ENCODE measurements at places on chromosomes 4 and X.

DNA sequence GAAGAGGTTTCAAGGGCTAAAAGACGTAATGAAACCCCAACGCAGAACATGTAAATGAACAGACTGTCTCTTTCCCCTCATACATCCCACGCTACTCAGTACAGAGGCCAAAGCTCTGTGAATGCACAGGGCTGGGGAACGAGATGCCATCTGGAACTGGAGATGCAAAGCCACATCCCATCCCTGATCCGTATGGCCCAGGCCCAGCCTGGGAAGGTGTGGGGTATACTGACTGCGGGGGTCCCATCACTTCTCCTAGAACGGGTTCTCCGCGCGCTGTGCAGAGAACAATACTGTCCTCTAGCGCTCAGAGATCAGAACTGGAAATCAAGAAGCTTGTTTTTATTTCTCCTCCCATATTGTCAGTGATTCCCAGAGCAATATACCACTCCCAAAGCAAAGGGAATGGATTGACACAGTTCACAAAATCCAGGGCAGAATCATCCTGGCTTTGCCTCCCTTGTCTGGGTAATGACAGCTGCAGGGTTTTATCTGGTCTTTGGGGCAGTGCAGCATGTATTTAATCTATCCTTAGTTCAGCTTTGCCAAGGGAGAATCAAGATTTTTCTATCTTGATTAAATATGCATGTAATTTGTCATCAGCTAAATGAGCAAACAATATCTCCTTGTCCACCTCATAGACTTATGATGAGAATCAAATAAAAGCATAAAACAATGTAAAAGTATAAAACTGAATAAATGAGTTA, 47.3 kb upstream of the TLR3 start:
- peak; percentile 45 for DNase-seq

DNA sequence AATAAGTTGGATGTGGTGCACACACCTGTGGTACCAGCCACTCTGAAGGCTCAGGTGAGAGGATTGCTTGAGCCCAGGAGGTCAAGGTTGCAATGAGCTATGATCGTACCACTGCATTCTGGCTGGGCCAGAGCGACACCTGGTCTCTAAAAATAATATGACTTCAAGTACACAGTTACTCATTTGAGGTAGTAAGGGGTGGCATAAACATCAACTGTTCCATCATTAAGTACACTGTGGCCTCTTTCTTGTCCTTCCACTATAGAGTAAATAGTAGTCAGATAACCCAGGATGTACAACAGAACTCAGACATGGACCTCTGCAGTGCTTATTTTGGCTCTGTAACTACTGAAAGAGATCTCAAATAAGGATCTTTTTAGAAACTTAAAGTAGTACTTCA, 10.6 kb downstream of the FAM9B start:
- no peak for DNase-seq

GRCh38 chr4:100880011-100880410, 362.2 kb upstream of the EMCN start:
- DNase-seq = no peak

DNA sequence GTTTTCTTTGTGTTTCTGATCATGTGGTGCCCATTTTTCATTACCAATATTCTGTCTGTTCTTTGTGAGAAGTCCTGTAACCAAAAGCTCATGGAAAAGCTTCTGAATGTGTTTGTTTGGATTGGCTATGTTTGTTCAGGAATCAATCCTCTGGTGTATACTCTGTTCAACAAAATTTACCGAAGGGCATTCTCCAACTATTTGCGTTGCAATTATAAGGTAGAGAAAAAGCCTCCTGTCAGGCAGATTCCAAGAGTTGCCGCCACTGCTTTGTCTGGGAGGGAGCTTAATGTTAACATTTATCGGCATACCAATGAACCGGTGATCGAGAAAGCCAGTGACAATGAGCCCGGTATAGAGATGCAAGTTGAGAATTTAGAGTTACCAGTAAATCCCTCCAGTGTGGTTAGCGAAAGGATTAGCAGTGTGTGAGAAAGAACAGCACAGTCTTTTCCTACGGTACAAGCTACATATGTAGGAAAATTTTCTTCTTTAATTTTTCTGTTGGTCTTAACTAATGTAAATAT, 110.4 kb downstream of the IL13RA2 start:
- DNase-seq = no peak

DNA sequence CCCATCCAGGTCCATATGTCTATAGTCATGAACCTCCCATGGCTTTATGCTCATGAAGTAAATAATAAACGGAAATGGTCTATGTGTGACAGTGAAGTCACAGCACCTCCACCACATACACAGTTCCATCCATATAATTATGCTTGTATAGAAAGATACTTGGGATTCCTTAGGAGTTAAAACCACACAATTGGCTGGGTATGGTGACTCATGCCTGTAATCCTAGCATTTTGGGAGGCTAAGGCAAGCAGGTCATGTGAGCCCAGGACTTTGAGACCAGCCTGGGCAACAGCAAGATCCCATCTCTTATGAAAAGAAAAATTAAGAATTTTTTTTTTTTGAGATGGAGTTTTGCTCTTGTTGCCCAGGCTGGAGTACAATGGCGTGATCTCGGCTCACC, 55.6 kb upstream of the RBM47 start:
- no peak for DNase-seq

DNA sequence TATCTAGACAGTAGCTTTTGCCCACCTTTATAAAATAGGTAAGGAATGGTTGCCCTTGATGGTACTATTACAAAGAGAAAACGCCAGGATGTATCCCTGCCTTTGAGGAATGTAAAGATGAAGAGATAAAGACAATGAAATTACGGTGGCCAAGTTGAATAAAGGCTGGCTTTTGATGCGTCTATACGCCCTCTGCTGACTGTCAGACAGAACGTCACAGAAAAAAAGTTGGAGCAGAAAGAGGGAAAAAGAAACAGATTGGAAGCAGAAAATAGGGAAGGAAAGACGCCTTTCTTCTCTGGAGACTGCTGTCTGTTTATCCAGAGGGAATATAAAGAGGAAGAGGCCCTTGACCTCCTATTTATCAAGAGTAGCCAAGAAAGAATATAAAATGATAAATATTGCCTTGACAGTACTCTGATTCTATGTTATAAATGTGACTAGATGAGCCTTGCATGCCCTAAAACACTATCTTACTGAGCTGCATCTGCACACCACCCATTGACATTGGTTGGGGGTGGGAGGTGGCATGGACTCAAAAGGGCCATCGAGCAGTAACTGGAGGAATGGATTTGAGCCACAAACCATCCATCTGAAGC, 30.6 kb downstream of the PCDH19 start:
- no peak for DNase-seq

DNA sequence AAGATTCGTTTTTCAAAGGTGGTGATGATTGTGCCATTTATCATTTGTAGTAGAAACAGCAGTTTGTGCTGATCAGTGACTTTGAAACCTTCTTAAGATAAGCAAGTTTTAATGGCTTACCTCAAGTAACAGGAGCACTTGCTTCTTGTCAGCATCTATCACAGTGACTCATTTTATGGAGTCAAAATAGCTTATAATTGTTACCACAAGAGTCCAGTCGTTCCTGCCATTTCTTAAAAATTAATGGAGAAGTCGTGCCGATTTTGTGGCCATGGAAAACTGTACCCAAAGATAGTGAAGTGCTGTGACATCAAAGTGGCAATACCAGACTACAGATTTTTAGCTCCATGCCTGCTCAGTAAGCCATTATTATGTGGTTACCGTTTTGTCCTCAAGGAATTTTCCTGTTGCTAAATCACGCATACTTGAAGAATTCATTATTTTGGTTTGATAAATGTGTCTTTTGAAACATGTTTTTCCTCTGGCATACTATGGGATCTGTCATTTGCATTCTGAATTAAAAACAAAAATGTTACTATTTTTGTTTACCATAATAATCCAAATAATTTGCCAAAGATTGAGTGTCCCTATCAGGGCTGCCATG, 129.9 kb downstream of the CBR4 start:
- DNase-seq = no peak

DNA sequence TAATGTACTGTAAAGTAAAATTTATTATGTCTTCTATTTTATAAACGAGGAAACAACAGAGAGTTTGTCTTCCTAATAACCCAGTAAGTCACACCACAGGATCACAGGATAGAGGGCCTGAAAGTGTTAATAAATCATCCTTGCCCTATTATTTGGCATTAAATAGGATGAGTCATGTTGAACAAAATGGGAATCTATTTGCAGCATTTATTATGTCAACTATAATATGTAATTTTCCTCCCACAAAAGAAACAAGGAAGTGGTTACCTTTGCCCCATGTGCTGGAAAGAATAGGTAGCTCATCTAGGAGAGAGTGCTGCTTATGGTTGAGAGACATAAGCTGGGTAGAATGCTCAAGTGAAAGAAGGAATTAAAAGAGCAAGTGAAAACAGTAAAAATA, 237.6 kb upstream of the NDST3 start:
- DNase-seq = no peak

GRCh38 chr4:117093571-117093970, 8.2 kb upstream of the TRAM1L1 start:
- no peak for DNase-seq

DNA sequence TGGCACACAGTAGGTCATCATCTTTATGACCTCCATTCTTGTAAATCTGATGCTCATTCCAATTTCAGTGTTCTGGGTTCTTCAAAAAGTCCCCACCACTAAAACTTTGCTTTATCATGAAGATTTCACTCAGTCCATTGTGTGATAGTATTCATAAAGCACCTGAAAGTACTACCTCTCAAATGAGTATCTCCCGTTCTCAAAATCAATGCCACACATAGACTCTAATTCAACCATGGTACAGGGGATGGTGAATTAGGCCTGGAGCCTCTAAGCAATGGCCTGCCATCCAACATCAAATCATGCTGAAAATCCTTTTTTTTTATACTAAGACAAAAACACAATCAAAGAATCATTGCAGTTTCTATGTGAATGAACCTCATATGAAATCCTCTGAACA, 19.4 kb upstream of the WAS start:
- DNase-seq = no peak

DNA sequence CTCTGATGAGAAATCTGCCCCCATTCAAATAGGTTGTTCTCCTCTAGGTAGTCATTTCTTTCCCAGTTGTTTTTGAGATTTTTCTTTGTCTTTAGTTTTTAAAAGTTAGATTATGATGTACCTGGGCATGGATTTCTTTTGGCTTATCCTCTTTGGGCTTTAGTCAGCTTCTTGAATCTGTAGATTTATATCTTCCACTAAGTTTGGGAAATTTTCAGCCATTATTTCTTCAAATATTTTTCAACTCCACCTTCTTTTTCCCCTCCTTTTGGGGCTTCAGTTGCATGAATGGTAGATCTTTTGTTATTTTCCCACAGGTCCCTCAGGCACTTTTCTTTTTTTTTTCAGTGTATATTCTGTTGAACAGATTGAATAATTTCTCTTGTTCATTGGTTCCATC, 77.3 kb downstream of the JADE3 start:
- DNase-seq = no peak

DNA sequence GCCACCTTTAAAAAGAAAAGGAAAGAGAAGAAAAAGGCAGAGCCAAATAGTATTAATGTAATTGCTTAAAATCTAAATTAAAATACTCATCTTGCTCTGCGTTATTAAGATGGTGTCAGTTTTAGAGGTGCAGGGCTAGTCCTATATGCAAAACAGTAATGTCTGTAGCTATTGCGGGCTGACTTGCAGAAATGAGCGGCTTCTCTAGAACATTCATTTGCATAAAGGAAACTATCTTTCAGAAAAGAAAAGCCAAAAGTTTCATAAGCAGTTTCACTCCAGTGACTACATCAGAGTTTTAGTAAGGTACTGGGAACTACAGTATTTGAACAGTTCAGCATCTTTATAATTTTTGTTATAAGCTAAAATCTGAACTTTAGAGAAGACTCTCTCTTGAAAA, 6.0 kb downstream of the SMAD1 start:
- no peak for DNase-seq

GRCh38 chrX:68830419-68831404, 1.9 kb downstream of the EFNB1 start:
- no peak for DNase-seq

GRCh38 chr4:147736458-147736857, 4.6 kb downstream of the ARHGAP10 start:
- no peak for DNase-seq

DNA sequence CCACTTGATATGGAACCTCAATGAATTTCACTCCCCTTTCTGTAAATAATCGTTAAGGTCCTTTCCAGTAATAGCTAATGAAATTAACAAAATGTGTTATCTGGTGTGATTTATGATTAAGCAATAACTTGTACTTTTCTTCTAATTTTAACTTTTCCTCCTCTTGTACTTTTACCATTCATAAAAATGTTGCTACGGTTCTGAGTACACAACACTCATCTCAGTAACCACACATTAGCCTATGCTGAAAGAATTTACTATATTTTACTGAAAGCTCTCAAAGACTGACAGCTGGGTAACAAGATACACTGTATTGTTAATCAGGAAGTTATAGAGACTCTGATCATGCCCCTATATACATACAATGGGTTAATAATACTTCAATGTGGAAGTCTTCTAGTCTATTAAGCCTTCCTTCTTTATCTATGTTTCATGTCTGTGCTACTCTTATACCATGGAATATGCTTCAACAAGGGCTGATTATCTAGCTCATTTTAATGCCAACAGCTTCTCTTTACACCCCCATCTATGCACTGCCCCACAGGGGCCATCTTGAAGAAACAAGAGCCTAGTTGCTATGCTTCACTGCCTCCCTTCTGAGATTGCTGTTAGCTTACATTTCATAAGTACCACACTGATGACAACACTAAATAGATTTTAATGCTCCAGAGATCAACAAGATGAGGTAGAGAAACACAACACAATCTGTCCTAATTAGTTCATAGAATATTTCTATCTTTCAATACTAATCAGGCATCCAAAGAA, 39.1 kb downstream of the LAMP2 start:
- no peak for DNase-seq

DNA sequence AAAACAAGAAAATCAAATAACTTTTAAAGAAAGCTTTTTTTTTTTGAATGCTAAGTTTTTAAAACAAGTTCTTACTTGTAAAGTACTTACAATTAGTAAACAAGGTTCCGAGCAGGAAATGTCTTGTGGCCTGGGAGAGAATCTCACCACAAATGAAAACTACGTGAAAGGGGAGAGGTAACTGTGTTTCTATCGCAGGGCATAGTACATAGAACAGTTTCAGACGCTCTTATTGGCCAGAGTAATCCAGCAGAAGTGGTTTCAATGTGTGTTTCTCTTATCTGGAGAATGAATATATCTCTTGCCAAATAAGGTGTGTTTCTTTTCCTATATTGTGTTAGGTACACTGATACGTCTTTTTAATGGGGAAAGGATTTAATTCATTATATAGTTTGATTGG, at the start of gene PLAC8:
Gene PLAC8, minus strand, starts transcription at position 154 of the 400 bp plus-strand sequence. CDS start 6,808 bp downstream, outside the sequence.
- peak; percentile 1 for DNase-seq

- no peak for DNase-seq
Measured at GRCh38 chrX:141733371-141733770, 34.8 kb upstream of the SPANXD start.

DNA sequence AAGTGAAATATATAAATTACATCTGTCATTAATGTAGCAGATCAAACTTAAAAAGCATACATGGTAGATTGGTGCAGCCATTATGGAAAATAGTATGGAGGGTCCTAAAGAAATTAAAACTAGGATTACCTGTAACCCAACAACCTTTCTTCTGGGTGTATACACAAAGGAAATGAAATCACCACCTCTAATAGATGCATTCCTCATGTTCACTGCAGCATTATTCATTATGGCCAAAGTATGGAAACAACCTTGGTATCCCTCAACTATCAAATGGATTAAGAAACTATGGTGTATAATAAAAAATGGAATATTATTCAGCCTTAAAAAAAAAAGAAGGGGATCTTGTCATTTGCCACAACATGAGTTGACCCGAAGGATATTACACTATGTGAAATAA, 13.7 kb downstream of the WDFY3 start:
- DNase-seq = no peak

GRCh38 chr4:186144946-186145569, 40.6 kb downstream of the FAM149A start:
- DNase-seq = peak; percentile 9

Measured in NCI-H1092 (cell line).